ENCODE measurements at places on chromosomes 12 and 14.

DNA sequence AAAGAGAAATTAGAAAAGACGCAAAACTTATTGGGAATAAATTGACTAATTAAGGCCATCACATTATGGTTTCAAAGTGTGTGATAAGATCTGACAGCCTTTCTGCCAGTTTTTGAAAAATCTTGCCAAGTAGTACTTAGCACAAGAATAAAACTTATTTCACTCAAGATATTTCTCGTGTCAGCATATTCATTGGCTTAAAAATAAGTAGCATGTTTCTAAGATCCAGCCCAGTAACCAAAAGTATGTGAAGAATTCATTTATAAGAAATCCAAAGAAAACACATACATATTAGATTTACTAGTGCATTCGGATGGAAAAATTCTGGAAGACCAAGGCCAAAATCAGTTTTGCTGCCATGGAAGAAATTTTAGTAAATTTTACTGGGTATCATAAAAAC is 1135.0 kb downstream of the GALC start:
- DNase-seq, result no peak

DNA sequence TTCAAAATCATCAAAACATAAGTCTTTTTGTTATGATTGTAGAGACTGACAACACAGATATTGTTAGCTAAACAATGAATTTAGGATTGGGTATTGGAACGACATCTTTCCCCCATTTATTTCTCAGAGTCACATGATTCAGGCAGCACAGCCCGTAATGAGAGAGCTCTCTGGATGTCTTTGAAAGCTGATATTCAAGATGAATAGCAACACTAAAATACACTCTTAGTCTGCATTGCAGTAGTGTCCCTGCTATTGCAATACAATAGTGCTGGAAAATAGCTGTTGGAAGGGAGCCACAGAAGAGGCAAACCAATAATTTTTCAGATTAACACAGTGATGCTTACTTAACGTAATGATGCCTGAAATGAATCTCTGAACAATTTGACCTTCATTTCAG is 9.9 kb downstream of the GTSF1 start:
- no peak for DNase-seq

DNA sequence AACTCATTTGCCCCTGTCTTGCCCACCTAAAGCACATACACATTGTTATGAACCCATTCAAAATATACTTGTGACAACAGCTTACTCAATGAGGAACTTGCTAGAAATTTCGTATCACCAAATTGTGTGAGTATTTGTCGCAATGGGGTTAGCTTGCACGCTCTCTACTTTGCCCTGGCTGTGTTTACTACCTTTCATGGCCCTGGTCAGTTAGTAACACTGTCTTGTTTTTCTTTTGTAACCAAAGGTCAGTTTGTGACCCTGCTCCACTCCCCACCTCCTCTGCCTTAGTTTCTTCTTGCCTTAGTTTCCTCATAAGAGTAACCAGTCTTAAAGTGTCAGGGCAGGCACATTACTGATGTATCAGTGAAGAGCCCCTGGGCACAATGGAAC is 205.8 kb upstream of the EEA1 start:
- no peak for DNase-seq

- no peak for DNase-seq
Measured at GRCh38 chr14:64761441-64762043, 57.3 kb downstream of the PLEKHG3 start.

- DNase-seq, result no peak
Measured at GRCh38 chr12:104720339-104721038, 237.6 kb downstream of the SLC41A2 start.

GRCh38 chr12:44709166-44709565 is 166.9 kb downstream of the NELL2 start:
- DNase-seq, result peak; percentile 44

DNA sequence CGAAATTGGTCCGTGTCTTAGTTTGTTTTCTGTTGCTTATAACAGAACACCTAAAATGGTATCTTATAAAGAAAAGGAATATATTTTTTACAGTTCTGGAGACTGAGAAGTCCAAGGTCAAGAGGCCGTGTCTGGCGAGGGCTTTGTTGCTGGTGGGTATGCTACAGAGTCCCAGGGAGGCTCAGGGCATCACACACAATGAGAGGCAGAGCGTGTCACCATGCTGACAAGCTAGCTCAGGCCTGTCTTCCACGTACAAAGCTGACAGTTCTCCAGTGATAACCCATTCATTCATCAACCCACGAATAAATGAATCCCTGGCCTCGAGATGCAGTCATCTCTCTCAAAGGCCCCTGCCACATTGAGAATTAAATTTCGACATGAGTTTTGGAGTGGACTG is 56.7 kb upstream of the AEBP2 start:
- DNase-seq, result no peak

DNA sequence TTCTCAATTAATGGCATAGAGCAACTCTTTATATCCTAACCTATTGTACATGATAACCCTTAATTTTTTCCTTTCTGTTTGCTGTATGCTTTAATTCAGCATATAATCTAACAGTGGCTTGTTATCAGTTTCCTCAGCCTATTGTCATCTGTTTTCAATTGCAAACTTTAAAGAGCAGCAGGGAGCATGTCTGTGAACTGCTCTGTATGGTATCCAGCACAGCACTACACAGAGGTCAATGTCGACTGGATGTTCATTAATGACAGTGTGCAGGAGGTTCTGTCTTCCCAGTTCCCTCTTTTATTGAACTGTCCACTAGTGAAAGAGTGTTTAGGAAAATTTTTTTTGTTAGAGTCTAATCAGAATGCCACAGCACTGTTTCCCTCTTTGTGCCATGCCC is 609.1 kb downstream of the SOX5 start:
- DNase-seq, result no peak

DNA sequence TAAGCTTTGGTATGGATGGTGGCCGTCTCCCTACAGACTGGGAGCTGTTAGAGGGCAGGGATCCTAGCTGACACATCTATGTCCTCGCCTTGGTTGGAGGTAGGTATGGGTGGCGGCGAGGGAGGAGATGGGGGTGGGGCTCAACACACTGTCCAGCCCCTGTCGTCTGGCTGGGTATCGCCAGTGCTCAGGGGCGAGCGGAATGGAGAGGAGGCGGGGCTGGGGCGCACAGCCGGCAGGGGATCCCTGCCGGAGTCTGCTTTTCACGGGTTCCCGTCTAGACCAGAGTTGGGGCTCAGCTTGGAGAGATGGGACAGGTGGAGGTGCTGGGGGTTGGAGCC is 16.1 kb downstream of the TAMALIN start:
- DNase-seq, result no peak

GRCh38 chr14:88312257-88312656 is 10.8 kb downstream of the KCNK10 start:
- no peak for DNase-seq

DNA sequence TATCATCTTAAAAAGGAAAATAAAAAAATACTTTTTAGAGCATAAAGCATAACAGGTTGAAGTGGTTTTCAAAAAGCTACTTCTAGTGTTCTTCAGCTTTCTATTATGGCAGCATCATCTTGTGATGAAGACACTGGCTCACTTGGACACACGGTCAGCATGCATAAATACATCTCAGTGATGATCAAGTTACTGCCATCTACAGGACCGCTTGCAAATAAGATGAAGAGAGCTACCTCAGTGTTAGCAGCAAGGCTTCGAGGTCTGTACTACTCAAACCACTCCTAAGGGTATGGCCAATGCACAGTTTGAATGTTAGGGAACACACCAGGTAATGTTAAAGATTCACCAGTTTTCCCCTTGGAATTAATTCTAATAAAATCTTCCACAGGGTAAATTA is 58.8 kb downstream of the GALC start:
- DNase-seq, result no peak

DNA sequence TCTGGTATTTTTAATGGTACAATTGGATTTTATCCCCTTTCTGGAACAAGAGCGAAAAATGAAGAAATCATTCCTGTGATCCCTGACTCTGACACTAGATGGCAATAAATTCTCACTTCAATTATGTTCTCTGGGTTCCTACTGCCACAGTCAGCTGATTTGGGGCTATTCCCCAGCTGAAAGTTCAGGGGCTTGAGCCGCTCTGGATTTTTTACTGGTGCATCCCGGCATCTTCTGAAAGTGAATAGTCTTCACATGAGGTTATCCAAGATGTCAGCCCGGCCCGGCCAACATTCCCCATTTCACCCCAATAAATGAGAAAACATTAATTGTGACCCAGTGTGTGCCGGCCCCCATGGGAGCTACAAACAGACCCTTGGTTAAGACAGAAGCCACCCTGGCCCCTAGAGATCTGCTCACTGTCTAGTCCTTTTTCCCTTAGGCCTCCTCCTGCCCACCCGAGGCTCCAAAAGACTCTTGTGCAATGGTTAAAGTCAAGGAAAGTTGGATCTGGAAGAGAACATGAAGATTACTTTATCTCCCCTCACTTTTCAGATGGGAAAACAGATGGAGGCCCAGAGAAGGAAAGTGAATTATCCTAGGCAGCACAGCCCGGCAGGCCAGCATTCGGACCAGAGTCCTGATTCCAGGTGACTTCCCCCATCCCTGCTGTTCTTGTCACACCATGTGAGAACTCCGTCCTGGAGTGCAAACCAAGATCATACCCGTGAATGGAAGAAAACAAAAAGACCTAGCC is 20.8 kb downstream of the CKAP4 start:
- no peak for DNase-seq

GRCh38 chr12:103462675-103463074 is 33.1 kb downstream of the C12orf42 start:
- no peak for DNase-seq

DNA sequence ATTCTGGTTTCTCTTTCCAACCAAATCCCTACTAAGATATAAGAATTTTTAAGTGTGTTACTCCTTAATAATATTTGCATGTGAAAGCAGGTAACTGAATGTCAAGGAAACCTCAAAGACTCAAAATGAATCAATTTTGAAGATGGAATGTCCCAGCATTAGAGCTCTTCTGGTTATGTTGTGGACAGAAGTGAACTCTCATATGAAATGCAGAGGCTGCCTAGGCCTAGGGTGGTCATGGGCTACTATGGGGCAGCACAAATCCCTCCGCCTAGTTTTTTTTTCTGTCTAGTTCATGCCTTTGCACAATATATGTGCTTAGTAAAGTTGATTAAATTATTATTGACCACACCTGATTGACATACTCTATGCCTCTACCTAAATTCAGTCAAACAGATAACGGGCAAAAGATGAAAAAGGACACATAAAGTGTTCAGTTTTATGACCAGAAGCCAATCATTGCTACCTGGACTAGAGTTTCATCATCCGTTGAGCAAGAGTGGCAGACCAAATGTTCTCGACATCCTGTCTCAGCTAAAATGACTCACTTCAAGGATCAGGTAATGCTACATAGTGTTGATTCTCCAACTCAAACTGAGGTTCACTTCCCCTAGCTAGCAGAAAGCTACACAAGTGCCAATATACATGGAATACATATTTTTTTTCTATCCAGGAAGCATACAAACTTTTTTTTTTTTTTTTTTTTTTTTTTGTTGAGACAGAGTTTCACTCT is 1211.4 kb downstream of the VRK1 start:
- DNase-seq, result no peak

- no peak for DNase-seq
Measured at GRCh38 chr12:124028555-124028925, 55.5 kb downstream of the ZNF664 start.

GRCh38 chr14:72700338-72701236 is 193.3 kb downstream of the DPF3 start:
- no peak for DNase-seq

- DNase-seq, result no peak
Measured at GRCh38 chr14:74583689-74584434, 28.2 kb downstream of the LTBP2 start.

GRCh38 chr12:22518998-22519397 is 25.3 kb downstream of the C2CD5 start:
- DNase-seq, result no peak

DNA sequence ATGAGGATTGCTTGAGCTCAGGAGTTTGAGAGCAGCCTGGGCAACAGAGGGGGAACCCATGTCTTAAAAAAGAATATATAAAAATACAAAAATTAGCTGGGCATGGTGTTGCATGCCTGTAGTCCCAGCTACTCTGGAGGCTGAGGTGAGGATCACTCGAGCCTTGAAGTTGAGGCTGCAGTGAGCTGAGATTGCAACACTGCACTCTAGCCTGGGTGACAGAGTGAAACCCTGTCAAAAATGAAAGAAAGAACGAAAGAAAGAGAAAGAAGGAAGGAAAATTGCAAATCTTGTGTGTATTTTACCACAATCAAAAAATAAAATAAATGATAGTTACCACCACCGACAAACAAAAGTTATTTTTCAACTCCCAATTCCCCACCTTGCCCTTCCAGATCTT is 45.3 kb downstream of the SPRING1 start:
- no peak for DNase-seq

GRCh38 chr14:20757965-20758364 is 10.2 kb upstream of the EDDM3B start:
- no peak for DNase-seq

DNA sequence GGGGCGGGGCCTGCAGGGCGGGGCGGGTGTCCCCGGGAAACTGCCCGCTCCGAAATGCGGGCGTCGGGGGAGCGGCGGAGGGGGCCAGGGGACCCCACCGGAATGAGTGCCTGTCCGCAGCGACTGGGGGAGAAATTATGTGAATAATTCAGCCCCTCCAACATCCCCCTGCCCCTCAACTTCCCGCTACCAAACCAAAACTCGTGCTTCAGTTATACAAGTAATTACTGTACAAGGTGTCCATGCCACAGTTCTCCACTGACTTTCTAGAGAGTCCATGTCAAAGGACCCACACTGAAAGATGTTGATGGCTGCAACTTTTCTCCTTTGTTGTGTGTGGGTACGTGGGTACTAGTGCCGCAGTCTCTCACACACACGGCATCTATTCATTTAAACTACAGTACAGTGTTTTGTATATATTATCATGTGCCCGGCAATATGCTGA is 414 bp upstream of the CDK17 start:
- DNase-seq, result no peak

DNA sequence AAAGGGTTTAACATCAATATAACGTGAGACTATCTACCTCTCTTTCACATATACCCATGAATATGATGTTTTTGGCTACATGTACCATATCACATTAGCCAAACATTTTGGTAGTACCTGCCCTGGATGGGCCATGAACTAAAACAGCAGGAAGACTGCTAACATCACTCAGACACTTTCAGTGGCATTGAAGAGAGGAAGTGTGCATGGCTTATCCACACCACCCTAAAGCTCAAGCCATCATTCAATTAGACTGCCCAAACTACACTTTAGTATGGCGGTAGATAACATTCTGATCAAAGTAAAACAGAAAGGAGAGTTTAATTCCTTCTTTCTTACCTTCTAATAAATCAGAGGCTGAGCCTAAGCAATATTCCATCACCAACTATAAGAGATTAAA is 103.0 kb downstream of the PEBP1 start:
- no peak for DNase-seq

GRCh38 chr12:40327535-40327934 is 102.7 kb downstream of the LRRK2 start:
- no peak for DNase-seq

- DNase-seq, result peak; percentile 31
Measured at GRCh38 chr12:6195665-6196535, 4.3 kb upstream of the CD9 start.

DNA sequence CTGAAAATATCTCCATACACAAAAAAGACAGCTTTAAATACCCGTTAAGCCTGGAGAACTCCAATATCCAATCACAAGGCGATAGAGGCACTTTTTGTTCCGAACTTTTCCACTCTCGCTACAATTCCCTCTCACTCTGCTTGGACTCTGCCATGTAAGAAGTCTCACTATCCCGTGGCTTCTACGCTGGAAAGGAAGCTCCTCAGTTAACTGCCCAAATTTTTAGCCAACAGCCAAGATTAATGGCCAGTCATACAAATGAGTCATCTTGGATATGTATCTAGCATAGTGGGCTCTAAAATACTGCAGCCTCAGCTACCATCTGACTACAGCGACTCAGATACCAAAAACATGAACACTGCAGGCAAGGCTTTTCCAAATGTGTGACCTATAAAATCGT is 45.5 kb upstream of the RERGL start:
- no peak for DNase-seq
